ENCODE measurements at places on chromosomes 16 and 17.

- DNase-seq: no peak
Observed at GRCh38 chr17:79645777-79646088, 34.9 kb upstream of the RBFOX3 start.

DNA sequence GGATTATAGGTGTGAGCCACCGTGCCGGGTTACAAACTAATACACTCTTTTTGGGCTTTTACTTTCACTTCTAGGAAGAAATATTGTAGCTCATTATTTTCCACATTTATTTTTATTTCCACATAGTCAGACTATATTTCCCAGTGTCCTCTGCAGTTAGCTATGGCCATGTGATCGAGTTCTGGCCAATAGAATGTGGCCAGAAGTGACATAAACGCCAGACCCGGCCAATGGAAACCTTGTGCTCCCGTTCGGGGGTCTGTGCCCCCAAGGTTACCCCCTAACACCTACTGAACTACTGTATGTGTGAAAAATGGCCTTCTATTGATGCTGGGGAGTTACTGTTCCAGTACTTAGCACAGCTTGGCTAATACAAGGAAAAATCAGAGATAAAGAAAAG lies 13.2 kb upstream of the RPTOR start:
- no peak for DNase-seq

GRCh38 chr17:69305177-69305576 lies 21.8 kb downstream of the ABCA5 start:
- no peak for DNase-seq

- DNase-seq: no peak
Observed at GRCh38 chr16:84967828-84968227, 43.5 kb downstream of the ZDHHC7 start.

DNA sequence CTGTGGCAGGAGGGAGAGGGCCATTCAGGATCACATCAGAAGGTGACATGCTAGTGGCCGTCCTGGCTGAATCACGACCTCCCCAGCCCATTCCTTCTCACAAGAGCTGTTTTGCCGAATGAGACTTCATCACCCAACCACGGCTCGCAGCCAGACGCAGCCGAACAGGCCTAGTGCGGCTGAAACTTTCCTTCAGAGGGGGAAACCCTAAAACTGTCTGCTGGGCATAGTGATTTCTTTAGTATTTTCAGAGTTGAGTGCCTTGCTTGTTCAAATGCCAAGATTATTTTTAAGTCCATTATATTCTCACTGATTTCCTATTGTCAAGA lies 343.7 kb downstream of the CPPED1 start:
- no peak for DNase-seq

- no peak for DNase-seq
Observed at GRCh38 chr16:69276148-69277115, 34.7 kb upstream of the VPS4A start.

GRCh38 chr16:84464116-84464515 lies 40.3 kb downstream of the MEAK7 start:
- no peak for DNase-seq

DNA sequence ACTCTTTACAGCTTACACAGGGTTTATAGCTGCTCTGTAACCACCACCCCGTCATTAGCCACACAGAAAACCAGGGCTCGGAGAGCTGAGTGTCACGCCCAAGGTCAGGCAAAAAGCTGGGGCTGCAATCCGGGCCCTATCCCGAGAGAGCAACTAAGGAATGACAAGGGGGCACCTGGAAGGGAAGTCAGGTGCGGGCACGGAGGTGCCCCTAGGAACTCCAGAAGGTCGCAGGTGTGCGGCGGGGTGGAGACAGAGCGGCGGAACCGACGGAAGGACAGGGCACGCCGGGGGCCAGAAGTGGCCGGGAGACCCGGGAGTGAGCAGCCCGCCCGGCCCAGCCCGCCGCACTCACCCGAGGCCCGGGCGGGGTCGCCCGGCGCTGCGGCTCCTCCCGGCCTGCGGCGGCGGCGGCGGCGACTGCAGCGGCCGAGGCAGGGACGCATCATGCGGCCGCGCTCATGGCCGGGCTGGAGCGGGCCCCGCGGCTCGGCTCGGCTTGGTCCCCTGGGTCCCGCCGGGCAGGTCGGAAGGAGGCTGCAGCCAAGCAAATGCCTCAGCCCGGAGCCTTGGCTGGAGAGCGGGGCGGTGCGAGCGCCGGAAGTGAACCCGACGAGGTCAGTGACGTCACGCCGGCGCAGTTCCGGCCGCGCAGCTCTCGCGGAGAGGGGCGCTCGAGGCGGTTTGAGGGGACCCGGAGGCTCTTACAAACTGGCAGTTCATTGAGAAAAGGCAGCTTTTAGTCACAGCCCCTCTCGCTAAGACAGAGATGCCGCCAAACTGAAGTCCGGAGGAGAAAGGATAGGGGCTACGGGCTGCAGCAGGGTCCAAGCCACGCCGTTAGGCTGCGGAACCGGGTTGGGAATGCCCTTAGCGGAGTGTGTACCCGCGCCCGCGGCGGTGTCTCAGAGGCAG lies at the start of gene ZDHHC7:
Gene ZDHHC7, minus strand, starts transcription at position 605 of the 915 bp plus-strand sequence. CDS start 20,917 bp downstream, outside the sequence.
- DNase-seq: peak; percentile 87

- no peak for DNase-seq
Observed at GRCh38 chr16:85216522-85217375, 104.5 kb upstream of the CIBAR2 start.

DNA sequence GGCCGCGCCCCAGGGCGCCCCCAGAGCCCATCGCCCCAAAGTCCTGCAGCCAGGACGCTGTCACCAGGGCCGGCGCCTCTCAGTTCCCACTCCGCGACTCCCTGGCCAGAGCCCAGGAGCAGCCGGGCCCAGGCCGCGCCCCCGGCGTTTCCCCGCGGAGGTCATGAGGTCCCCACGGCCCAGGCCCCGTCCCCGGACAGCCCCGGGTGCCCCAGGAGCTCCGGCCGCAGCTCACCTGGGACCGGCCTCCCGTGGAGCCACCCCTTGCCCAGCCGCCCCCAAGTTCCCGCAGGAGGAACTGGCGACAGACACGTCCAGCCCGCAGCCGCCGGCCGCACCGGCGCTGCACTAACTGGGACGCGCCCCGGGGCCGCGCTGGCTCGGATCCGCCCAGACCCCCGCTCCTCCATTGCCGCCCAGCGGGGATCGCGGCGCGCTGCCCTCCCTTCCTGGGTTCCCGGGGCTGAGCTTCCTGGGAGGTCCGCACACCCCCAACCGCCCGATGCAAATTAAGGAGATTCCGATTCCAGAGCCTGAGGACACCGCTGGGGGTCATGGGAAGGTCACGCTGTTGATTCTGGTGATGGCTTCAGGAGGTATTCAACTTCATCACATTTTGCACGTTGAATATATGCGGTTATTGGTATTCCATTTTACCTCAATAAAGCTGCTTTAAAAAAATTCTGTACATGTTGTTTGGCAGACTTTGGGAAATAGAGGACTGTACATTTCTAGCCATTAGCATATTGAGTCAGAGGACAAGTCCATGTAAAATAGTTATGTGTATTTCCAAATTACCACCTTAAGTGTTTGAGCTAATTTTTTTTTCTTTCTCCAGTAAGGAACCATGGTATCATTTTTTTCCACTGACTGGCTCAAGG lies 9.9 kb downstream of the AHSP start:
- DNase-seq: no peak

DNA sequence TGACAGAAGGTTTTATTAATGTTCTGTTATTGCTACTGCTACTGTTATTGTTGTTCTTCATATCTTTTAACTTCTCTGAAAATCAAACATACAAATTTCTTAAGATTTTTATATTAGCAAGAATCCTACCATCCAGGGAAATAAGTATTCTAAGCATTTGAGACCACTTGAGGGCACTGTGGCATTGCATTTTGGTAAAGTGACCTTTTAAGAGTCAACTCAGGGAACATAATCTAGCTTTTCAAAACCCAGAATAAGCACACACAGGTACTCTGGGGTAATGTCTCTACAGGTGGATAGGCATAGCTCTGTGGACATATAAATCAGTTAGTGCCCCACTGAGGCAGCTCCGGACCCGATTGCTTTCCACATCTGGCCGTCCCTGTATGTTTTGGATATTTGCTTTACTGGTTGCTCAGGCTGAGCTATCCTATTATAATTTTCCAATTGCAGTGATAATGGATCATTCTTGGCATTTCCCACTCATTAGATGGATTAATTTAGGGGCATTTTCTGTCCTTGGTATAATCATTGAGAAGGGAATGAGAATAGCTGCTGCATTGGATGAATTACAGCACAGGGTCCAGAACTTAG lies 1425.1 kb upstream of the CDH8 start:
- DNase-seq: no peak

DNA sequence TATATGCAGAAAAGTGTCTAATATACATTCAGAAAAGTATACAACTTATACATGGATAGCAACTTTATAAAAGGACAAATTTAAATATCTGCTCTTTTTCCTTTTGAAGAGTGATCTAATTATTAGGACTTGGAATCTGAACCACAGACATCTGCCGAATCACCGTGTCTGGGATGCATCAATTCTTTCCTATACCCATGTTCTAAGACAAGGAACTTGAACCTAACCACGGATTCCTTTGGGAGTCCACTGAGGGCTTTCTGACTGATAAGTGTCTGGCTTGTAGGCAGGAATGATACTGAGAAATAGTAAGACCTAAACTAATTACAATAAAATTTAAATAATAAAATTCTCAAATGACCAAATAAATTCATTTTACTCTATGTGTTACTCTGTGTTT lies 54.2 kb downstream of the NDEL1 start:
- no peak for DNase-seq

DNA sequence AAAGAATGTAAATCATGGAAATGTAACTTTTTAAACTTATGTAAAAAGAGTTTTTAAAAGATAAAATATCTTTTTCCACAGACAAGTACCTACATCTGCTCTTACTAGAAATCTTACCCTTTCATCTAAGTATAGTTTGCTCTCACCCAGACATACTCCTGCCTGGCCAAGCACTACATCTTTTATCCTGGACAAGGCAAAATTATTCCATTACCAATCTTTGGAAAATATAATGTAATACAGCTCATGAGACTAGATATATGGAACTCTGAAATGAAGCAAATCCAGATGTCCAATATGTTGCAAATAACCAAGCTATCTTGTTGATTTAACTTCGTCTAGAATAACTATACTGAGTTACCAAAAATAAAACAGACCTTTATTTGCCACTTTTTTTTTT lies 50.0 kb downstream of the VMP1 start:
- no peak for DNase-seq

GRCh38 chr17:81127526-81128177 lies 37.7 kb upstream of the PVALEF start:
- no peak for DNase-seq

DNA sequence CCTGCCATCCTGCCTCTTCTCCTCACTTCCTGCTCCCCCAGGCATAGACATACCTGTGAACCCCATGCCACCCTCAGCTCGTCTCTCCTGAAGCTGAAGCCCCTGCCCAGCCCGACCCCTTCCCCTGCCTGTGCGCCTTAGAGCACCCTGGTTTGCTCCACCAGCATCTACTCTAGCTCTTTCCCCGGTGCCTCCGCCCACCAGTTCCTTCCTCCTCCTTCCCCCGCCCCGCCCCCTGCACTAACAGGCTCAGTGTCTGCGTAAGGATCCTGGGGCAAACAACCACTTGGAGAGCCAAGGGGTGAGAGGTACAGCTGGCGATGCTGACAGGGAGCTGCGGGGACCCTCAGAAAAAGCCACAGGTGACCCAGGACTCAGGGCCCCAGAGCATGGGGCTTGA lies 1.9 kb downstream of the GPR142 start:
- DNase-seq: peak; percentile 49

GRCh38 chr16:85330694-85331188 lies 218.5 kb upstream of the CIBAR2 start:
- DNase-seq: peak; percentile 26

- no peak for DNase-seq
Observed at GRCh38 chr16:86970726-86971125, 346.5 kb downstream of the C16orf95 start.

DNA sequence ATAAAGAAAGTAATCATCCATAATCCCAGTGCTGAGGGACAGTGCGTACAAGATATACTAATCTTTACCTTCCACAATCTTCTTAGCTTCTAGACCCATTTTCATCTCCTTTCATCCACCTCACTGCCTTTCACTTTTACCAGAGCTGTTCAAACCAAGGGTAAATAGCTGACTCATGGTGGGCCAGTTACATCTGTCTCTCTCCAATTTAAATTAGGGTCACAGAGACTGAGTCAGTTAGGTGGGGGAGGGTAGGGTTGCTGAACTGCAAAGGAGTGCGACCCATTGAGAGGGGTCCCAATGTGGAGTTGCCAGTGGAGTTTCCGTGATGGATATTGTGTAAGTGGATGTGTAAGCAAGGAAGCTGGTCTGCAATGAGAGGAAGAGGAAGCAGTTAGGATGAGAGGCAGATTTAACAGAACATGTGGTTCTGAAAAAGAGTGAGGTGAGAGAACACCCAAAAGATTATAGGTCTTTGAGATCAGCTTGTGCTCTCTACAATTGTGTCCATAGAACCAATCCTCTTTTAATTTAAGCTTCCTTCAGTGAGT lies 83.5 kb downstream of the GP2 start:
- DNase-seq: no peak

DNA sequence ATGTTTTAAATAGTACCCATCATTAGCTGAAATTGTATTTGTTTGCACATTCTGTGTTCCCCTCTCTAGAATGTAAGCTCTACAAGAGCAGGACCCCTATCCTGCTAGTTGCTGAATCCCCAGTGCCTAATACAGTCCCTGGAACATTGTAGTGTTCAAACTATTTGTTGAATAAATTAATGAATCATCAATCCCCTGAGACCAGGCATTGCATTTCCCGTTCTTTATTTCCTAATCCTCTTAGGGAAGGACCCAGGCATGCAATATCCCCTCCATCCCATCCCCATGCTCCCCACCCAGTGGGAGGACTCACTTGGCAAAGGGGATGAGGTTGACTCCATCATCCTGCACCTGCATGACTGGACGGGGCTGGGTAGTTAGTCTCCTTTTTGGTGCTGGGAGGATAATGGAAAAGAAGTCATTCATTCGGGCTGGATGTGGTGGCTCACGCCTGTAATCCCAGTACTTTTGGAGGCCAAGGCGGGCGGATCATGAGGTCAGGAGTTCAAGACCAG lies 3.2 kb downstream of the INCA1 start:
- DNase-seq: no peak

DNA sequence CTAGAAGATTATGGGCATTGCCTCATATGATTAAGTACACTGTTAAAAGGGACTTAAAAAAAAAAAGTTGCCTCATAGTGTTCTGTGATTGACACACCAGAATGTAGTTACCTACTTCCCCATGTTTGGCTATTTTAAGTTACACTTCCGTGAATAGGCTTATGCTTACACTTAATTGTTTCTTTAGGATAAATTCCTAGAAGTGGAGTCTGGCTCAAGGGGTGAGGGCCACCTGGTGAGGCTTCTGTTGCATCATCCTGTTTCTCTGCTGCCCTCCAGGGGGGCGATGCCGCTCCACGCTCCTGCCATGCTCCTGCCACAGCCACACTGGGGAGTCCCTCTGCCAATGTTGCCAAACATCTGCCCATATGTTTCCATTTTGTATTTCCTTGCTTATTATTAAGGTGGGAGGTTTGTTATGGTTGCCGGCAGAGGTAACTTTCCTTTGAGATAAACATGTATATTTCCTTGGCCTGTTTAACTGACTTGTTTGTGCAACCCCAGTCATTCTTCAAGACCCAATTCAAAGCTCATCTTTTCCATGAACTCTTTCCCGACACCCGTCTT lies 73.1 kb downstream of the KSR1 start:
- DNase-seq: peak; percentile 51

All from activated naive CD8-positive, alpha-beta T cell treated with anti-CD3 and anti-CD28 coated beads for 36 hours (primary cell).